ENCODE measurements at places on chromosomes 7 and 10.

DNA sequence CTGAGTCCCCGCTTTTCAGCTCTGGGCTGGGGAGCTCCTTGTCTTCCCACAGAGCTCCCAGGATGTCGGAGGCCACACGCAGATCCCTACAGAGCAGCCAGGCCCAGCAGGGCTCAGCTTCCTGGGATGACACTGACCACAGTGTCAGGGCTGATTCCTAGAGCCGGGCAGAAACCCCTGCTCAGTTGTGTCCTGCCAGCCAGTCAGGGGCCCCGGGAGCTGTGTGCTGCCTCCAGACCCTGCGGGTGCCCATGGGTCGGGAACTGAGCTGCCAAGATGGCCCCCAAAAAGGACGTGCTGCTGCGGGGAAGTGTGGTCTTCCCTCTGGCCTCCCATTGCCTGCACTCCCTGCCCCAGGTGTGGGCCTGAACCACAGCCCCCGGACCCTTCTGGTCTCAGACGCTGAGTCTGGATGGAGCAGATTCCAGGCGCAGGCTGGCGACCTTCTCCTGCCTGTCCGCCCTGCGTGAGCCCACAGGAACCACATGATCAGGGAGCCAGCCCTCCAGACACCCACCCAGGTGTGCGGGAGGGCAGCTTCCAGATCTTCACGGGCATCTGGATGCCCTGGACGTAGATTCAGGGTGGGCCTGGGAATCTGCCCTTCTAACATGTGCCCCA, 217.4 kb downstream of the MAD1L1 start:
- DNase-seq, result no peak

GRCh38 chr10:76887223-76888010, 750.2 kb downstream of the KCNMA1 start:
- DNase-seq, result no peak

DNA sequence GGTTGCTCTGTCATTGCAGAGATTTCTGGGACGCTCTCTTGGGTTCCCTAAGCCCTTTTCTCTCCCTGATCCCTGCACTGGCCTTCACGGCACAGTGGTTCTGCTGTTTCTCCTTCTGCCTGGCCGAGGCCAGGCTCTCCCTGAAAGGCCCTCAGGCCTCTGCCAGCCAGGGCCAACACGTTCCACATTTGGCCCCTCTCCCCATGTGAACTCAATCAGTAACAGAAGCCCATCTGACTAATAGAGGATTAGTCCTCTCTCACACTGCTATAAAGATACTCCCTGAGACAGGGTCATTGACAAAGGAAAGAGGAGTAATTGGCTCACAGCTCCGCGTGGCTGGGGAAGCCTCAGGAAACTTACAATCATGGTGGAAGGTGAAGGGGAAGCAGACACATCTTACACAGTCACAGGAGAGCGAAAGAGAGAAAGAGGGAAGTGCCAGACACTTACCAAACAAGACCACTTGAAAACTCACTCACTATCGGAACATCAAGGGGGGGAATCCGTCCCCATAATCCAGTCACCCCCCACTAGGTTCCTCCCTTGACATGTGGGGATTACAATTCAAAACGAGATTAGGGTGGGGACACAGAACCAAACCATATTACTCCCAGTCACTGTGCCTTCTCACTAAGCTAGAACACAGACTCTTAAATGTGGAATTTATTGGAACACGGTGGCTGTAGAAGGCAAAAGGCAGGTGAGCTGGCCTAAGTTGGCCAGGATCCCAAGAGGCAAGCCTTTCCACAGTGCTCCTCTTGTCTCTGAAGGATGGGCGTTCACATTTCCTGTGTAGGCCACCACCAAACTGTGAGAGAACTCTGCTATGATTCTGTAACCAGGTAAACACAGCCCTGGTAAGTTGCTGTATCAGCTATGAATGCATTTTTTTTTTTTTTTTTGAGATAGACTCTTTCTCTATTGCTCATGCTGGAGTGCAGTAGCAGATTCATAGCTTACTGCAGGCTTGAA, 8.8 kb downstream of the FZD8 start:
- no peak for DNase-seq

GRCh38 chr10:78604721-78605120, 464.0 kb upstream of the ZMIZ1 start:
- no peak for DNase-seq

GRCh38 chr7:158381956-158382355, 205.7 kb downstream of the PTPRN2 start:
- DNase-seq, result no peak

DNA sequence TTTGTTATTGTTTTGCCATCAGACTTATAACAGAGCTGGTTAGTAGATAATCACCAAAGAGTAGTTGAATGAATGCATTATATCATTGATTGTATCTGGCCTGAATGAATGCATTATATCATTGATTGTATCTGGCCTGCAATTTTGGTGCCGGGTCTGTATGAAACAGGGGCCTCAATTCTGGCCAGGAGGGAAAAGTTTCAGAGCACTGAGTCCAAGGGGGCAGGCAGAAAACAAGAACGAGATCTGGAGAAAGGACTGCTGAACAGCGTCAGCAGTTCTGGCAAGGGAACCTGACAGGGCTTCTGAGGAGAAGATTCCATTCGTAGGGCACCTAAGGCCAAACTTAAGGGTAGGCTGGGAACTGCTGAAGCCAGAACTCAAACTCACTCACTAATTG, 128.0 kb downstream of the SEMA3C start:
- no peak for DNase-seq

DNA sequence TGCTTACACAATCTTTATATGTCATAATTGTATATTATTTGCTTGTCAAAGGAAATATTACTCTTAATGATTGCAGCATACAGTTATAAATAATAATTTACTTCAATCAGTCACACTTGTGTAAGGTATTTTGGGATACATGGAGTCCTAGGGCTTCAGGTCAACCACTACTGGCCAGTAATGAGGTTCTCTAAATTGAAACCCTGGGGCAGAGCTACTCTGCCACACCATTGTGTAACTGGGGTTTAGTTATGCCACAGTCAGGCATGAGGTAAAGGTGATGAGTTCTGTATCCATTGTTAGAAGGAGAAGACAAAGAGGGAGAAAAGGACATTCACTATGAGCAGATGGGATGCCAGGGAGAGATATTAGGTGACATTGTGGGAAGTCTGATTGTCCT, 117.4 kb downstream of the RNLS start:
- no peak for DNase-seq

DNA sequence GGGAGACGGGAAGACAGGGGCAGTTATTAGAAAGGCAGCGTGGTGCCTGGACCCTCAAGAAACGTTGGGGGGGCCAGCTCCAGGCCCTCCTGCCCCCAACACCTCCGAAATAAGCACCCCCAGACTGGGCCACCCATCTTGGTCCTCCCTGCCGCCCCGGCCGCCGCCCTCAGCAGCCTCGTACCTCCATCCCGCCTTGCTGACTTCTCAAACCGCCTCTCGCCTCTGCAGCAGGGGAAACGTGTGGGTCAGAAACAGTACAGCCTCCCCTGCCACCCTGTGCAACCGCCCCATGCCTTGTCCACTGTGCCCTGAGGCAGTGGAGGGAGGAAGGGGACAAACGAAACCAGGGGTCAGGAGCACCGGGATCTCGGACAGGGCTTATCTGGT, 7.2 kb downstream of the GIGYF1 start:
- no peak for DNase-seq

DNA sequence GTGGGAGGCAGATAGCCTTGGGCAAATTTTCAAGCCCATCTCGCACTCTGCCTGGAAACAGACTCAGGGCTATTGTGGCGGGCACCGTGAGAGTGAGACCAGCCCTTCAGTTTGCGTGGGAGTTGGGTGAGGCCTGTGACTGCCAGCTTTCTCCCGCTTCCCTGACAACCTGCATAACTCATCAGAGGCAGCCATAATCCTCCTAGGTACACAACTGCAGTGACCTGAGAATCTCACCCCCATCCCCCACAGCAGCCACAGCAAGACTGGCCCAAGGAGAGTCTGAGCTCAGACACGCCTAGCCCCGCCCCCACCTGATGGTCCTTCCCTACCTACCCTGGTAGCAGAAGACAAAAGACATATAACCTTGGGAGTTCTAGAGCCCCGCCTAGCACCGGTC, 275.4 kb downstream of the GRID1 start:
- no peak for DNase-seq

GRCh38 chr7:143519411-143520131, 41.9 kb downstream of the TAS2R41 start:
- no peak for DNase-seq

GRCh38 chr10:119278126-119278709, 70.8 kb downstream of the GRK5 start:
- no peak for DNase-seq

GRCh38 chr7:50262916-50263690, 41.4 kb upstream of the IKZF1 start:
- no peak for DNase-seq

DNA sequence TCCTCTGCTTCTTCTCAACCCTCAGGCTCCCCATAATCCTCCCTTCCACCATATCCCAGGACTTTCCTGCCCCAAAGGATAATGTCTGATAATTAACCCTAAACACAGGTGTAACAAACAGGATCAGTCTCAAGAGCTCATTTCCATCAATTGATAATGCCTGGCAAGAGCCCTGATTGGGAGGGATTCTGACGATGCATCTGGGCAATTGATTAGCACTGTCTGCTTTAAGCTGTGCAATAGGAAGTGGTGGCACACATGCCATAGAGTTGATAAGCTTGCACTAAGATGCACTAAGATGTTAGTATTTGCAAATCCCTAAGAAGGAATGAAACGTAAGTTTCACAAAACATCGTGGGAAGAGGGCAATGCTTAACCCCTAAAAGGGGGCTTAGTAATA, 27.4 kb upstream of the EGR2 start:
- DNase-seq, result no peak

DNA sequence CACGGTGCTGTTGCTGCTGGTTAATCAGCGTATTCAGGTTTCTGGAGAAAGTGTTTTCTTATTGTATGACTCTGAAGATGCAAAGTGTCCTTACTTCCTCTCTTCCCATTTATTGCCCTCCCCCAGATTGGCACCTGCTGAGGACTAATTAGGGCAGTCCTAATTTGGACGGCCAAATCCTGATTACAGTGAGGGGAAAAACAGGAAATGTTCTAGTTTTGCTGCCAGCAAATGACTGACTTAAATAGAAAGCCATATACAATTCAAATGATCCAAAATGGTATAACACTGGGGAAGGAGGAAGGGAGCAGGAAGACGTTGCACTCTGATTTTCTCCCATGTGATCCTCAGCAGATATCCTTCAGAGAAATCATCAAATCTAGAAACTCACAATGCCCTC, 222.4 kb upstream of the LRGUK start:
- DNase-seq, result no peak

Measured in stimulated activated CD8-positive, alpha-beta memory T cell treated with anti-CD3 and anti-CD28 coated beads, Interleukin-7, amount 100 ng/mL, for 4 hours (primary cell).